ENCODE measurements at places on chromosomes 6 and 20.

DNA sequence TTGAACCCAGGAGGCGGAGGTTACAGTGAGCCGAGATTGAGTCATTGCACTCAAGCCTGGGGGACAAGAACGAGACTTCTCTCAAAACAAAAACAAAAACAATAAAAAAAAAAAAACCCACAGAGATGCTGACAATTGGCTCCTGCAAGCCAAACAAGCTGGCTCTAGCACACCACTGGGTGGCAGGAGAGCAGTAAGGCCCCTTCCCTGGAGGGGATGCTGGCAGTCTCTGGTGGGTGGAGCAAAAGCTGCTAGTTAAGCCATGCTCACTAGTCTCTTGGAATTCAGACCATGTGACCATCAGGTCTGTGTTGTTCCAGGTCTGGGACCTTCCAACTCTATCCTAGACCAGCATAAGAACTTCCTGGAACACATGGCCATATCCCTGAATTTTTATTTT lies 18.9 kb upstream of the DSN1 start:
- peak; percentile 29 for DNase-seq

GRCh38 chr6:55794136-55794812 lies 81.1 kb downstream of the BMP5 start:
- no peak for DNase-seq

DNA sequence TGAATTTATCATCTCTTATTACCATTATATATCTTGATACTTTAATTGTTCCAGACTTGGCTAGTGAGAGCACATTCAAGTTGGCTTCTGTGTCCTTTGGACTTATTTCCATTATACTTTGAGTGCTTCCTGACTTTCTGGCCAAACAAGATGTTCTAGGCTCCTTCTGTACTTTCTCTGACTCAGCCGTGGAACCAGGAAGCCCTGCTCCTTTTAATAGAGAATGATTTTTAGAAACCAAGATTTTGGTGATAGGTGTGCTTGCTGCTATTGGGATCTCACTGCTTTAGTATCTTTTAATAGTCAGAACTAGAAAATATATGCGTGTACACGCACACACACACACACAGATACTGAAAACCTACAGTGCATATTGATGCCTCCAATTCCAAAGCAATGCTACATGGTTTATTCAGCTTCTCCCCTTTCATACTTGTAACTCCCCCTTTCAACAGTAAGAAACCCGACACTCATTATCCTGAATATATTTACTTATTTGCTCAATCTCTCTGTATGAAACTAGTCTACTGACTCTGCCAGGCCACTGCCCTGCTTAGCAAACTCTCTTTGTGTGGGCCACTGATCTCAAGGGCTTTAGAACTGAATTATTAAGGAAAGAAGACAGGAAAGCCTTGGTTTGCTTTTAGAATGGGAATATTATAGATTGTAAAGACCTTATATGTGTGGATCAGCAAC lies 42.7 kb upstream of the EZR start:
- DNase-seq = no peak

- DNase-seq = no peak
These were observed 593 bp upstream of the COL9A3 start for GRCh38 chr20:62816031-62816883.

DNA sequence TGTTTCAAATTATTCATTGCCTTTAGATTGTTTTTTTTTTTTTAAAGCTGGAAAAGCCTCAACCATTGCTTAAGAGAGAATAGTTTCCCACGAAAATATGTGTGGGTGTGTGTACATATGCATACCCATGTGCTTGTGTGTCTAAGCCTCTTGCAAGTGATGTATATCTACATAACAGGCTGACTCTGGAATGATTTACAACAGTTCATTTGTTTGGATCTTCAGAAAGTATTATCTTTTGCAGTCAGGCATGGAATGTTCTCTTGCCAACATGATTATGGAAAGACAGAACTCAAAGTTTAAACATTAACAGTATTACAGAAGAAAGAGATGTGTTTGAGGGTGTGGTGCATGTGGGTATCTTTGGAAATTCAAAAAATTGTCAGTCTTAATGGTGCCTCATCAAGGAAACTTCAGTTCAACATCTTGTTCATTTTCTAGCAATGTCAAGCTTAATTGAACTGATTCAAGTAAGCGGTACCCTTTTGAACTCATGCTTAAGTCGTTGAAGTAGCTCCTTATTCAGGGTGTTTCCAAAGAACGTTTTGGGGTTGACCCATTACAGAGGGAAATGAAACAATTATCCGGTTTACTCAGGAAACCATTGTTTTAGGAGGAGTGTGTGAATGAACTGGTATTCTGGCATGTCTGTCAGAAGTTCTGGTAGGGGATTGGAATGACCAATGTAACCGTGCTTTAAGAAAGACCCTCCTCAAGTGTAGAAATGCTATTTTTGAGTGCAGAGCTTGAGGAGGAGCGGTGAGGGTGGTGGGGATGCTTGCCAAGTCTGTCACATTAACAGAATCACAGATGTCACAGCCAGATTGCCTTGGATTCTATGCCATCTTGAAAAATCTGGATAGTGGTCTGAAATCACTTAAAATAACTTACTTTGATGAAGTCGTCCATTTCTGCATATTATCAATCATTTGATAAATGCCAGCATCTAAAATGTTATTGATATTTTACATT lies 60.3 kb downstream of the ADGRG6 start:
- no peak for DNase-seq

DNA sequence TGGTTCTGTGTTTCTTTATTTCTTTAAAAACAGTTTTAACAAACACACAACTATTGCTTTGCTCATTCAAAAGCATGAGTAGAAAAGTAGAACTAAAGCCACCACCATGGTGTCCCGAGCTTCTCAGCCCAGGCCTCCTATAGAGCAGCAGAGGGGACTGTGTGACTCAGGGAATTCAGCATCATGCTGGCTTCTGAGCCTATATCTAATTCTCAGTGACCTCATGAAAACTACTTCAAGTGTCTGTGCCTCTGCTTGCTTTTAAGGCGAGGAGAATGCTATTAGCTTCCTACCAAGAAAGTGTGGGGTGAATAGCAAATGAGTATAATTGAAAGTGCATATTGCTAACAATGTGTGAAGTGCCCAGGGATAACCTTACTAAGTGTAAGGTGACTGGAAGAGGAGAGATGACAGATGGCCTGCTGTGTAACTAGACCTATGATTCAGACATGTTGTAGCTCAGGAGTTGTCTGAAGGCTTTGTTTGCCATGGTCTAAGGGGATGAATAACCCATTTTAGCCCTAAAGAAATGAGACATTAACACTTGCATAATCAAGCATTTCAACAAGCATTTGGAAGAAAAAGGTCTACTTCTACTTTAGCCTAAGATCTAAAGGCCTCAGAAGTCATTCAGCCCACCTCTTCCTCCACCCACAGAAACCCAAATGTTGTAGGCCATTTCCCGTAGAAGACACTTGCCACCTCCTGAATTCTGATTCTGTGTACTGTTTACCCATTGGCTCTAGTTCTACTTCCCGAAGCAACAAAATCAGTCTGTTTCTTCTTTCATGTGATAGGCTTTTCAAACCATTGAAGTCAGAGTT lies 121.5 kb upstream of the ARG1 start:
- DNase-seq = no peak

GRCh38 chr6:36577301-36577700 lies 16.9 kb upstream of the SRSF3 start:
- DNase-seq = no peak

- DNase-seq = no peak
These were observed 129.7 kb downstream of the FAXC start for GRCh38 chr6:99219788-99220187.

- DNase-seq = no peak
These were observed 36.9 kb upstream of the CD2AP start for GRCh38 chr6:47440719-47441118.

DNA sequence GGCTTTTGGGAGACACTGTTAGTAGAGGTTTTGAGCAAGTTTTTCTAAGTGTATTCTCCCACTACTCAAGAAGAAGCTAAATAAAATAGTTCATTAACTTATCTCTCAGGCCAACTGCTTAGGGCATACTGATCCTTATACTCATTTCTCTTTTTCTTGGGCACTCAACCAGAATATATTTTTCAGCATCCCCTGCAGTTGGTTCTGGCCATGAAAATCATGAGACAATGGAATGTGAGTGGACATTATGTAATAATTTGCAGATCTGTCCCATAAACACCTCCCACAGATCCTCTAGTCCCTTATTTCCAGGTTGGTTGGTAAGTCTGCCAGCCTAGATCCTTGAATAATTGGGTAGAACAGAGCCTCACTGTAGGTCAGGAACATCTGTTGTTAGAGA lies 136.7 kb downstream of the AIG1 start:
- DNase-seq = no peak

GRCh38 chr6:42520786-42521607 lies 42.8 kb upstream of the UBR2 start:
- DNase-seq = peak; percentile 63

DNA sequence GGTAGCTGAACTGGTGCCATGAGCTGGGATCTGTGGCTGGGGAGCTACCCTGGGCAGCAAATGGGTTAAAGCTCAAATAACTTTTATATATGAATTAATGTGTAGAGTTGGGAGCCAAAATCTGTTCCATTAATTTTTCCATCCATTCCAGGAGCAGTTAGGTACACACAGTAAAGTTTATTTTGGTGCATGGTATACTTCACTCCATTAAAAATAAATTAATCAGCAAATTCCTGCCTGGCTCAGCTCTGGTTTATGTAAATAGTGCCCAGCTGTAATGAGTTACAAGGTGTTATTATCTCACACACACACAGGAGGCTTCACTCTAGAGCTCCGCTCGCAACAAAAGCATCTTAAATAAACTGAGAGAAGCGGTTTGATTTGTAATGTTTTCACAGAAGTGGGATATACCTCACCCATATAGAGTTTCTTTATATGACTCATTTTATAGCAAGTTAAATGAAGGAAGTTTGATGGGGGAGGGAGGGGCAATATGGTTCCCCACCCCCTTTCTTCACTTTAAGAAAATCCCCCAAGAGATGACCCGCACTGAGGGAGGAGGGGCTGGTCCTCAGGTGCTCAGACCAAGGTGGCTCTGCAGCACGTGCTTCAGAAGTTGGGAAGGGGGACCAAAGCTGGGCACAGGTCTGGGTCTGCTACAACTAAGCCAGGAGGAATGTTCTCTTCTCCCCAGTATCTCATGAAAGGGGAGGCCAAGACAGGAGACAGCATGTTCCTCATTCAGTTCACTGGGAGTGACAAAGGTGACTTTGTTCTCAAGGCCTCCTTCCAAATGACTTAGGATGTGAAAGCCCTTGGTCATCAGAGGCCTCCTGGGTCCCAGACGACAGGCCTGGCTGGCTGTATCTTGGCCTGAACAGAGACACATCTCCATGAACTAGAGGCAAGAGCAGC lies 10.5 kb upstream of the FAM83C start:
- DNase-seq = no peak

DNA sequence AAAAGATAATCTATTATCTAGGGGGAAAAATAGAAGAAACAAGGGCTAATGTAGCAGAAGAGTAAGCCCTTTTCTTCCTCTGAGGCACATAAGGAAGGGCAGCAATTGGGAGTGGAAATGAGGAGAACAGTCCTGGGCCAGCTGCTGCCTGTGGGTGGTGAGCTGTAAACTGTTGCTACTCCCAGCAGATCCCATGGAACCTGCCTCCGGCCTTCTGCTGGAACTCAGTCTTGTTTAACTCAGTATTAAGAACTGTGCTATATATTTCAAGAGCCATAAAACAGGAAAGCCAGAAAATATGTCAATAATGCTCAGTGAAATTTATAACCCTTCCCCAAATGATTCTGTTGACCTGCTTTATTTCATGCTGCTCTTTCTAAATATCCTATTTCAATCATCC lies 464.2 kb downstream of the COL12A1 start:
- DNase-seq = no peak

- no peak for DNase-seq
These were observed 185.1 kb downstream of the DTNBP1 start for GRCh38 chr6:15477746-15478145.

DNA sequence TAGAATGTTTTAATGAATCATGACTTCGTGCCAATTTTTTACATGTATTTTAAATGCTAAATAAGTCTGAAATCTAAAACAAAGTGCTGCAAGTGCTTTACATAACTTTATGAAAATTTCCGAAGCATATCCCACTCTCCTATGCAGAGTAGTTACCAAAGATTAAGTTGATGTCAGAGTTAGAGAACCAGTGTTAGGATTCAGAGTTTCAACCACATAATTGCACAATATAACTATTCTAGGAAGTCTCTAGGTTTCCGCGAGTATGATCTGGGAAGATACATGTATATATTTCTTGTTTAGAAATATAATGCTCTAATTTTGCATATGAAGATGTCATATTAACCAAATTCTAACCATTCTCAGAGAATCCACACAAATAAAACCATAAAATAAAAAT lies 74.8 kb downstream of the ASCC3 start:
- peak; percentile 8 for DNase-seq

DNA sequence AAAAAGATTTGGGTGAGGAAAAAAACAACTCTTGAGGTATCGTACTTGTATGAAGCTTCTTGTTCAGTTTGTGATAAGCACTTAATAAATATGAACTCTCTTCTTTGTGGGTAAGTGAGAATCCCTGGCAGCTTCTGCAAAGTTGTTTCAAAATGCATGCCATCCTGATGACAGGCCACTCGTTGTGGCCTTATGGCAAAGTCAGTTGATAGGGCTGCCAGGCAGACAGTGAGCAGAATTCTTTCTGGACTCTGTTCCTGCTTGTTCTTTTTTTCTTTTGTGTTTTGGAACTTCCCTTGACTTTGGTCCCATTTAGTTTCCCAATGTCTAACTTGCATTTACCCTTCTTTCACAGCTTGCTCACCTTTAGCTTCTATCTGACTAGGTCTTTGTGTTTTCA lies 983.5 kb upstream of the FLRT3 start:
- no peak for DNase-seq

DNA sequence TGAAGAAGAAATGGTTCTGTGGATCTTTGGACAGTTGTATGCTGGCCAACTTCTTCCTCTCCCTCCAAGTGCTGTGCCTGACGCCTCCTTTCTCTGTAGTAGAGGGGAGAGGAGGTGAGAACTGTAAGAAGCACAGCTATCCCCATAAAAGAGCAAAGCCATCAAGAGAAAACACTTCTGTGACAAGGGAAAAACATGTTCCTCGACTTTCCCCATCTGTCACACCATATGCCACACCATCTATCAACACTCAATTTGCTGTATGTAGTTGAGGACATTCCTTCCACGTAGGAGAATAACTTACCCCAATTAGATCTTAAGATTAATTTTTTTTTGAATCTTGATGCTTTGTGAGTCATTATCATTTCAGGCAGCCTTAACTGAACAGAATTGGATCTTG lies 156.2 kb upstream of the PLCB4 start:
- DNase-seq = no peak

DNA sequence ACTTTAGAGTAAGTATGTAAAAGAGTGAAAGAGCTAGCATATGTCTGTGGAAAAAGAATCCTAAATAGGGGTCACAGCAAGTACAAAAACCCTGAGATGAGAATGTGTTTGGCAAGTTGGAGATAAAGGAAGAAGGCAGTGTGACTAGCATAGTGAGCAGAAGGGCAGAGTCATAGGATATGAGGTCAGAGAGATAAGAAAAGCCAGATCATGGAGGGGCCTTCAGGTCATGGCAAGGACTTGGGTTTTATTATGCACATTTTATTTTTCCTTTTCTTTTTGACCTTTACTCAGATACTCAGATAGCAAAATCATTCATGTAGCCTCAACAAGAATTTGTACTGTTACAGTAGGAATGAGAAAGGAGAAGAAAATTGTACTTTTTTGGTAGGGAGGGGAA lies 138.0 kb downstream of the GJA1 start:
- no peak for DNase-seq

- DNase-seq = no peak
These were observed 6.8 kb downstream of the CNKSR3 start for GRCh38 chr6:154503658-154504057.

- no peak for DNase-seq
These were observed 38.7 kb upstream of the SLC22A2 start for GRCh38 chr6:160297310-160297709.

GRCh38 chr6:108666656-108667260 lies 106.0 kb downstream of the FOXO3 start:
- no peak for DNase-seq
